PC-3 (cell line): ENCODE measurements at places on chromosomes 12 and 14. TPM values are rescaled to one million over a fixed set of nuclear protein-coding genes. Genes with fewer than 3 reads are reported as not detected.

FAM90A1 gene
- not detected in 2 replicates for total RNA-seq

EIF2S3B gene
- 0.63 and 0.95 TPM in 2 replicates for total RNA-seq

CAPZA3 gene
- not detected in 2 replicates for total RNA-seq

KRT77 gene
- total RNA-seq = not detected in 2 replicates
